Left ventricle myocardium inferior (tissue), 1 donor: ENCODE measurements at places on chromosomes 4 and X.

DNA sequence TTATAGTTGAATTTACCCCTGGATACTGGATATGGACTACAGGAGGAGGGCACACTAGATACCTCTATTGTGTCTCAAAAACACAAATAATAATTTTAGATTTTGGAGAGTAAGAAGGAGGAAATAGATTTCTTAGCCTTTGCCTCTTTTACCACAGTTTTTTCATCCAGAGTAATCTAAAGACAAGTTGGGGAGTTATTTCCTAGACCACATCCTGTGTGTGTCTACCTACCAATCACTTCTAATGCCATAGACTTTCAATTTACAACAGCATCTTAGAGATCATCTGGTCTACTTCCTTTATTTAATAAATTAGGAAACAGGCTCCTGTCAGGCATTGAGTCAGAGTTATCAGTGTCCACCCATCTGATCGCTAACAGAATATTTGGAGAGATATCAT is 191.5 kb downstream of the EDA start:
- no peak for DNase-seq

DNA sequence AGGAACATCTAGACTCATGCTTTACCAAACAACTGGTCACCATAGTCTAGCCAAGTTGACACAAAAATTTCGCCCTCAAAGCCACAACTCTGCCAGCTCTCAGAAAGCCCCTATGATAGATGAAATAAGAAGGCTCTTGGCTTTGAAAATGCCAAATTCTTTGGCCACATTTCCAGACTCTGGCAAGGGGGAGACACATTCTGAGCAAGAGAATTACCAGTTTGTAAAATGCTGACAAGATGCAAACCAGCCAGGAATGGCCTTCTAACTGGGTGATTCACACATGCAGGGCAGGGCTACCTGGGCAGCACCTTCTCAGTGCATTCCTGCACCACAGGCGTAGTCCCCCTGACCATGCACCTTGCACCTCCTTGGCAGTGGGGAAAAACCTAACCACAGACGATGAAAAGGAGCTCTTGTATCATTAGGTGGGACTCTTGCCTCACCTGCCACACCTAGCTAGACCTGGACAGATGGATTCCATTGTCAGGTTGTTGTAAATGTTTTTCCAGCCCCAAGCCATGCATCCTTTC is 77.4 kb upstream of the CPEB2 start:
- DNase-seq, result no peak

GRCh38 chr4:97950836-97951235 is 192.4 kb downstream of the STPG2 start:
- DNase-seq, result no peak

GRCh38 chr4:44740201-44740600 is 13.8 kb upstream of the GNPDA2 start:
- DNase-seq, result no peak

GRCh38 chr4:168830777-168831512 is 179.1 kb downstream of the CBR4 start:
- DNase-seq, result no peak

DNA sequence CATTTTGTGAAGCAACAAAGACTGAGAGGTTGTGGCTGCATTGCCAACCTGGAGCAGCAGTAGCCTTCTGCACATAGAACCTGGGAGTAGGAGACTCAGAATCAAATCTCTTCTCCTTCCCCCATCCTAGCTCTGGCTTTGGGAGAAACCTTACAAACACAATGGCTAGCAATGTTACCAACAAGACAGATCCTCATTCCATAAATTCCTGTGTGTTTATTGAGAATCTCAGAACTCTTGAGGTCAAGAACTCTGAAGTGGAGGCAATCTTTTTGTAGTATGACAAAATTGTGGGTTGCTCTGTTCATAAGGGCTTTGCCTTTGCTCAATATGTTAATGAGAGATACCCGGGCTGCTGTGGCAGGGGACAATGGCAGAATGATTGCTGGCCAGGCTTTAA is 406.7 kb upstream of the SPANXN1 start:
- no peak for DNase-seq

DNA sequence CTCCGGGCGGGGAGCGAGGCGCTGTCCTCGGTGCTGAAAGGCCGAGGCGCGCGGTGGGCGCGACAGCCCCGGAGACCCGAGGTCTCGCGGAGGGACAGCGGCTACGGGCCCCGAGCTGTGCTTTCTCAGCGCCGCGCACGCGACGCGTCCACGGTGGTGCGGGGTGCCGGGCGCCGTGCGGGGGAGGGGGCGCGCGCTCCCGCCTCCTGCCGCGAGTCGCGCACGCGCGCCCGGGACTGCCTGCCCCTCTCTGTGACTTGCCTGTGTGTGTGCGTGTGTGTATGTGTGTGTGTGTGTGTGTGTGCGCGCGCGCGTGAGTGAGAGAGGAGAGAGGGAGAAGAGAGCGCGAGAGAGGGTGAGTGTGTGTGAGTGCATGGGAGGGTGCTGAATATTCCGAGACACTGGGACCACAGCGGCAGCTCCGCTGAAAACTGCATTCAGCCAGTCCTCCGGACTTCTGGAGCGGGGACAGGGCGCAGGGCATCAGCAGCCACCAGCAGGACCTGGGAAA is at the start of gene GRIA2:
TSS of gene GRIA2 (plus strand) at position 358 of the 511 bp plus-strand sequence. CDS start 315 bp downstream, outside the sequence.
- no peak for DNase-seq

GRCh38 chr4:78432896-78433295 is 118.7 kb upstream of the ANXA3 start:
- DNase-seq, result no peak

DNA sequence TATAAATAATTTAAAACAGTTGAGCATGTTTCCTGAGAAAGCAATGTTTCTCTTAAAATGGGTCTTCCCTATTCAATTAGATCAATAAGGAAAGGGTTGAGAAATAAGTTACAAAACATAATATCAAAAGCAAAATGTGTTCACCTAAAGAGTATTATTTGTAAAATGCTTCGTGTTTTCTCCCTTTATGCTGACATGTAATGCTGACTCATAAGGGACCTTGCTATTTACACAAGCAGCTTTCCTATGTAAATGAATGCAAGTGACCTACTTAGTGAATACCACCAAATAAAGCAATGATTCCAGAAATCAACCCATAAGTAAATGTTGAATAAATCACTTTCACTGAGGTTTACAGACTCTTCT is 91.5 kb downstream of the ELOVL6 start:
- no peak for DNase-seq

DNA sequence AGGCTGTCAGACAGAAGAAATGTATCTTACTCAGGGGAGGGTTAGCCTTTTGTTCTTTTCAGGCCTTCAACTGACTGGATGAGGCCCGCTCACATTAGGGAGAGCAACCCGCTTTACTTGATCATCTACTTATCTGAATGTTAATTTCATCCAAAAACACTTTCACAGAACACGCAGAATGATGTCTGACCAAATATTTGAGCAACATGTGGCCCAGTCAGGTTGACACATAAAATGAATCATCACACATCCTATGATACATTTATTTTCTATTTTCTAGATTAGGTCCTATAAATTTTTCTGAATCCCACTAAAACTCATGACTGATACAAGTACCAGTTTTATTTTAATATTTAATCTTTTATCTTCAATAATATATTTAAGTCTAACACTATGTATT is 260.3 kb downstream of the IL15 start:
- no peak for DNase-seq

DNA sequence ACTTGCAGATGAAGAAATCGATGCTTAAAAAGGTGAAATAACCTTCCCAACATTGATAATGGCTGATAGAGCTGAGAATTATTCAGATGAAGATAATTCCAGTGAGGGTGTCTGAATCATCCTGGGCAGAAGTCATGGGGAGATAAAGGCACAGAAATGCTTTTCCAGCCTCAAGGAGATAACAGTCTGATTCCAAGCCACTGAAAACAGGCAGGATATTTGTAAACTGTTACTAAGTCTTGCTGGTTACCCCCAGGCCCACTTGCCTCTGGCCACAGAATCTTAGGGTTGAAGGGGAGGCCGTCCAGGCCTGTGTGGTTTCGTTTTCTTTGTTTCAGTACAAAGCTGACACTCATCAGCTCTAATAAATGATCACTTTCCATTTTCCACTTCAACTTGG is 158.5 kb downstream of the SH3KBP1 start:
- no peak for DNase-seq

DNA sequence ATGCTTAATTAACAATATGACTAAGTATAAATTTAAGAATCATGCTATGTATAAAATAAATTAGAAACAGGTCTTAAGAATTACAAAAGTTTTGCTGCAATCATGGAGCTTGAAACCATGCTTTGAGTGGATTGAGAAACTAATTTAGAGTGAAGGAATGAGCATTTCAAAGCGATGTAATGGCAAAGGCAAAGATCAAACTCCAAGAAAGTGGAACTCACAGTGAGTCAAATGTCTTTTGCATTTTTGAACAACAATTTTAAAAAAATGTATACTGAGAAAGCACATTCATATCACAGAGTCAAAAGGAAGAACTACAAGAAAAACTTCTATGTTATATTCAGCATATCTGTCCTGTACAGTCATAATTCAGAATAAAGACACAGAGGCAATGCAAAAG is 6.6 kb downstream of the GPRIN3 start:
- no peak for DNase-seq

GRCh38 chr4:7343950-7344349 is 90.8 kb downstream of the PSAPL1 start:
- peak; percentile 3 for DNase-seq

DNA sequence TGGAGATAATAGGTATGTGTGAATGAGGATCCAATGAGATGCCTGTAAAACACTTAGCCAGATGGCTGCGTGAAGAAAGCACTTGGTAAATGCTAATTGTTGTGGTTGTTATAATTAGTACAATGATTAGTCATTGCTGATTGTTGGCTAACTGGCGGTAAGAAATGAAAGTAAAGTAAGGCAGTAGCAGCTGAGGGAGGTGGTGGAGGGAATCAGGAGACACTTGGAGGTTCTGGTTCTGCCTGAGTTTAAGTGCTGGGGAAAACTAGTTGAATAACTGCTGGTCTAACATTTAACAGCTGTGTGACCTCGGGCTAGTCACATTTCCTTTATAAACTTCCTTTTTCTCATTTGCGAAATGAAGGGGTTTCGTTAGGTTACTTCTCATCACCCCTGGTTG is 30.9 kb downstream of the CD38 start:
- DNase-seq, result no peak

GRCh38 chrX:55593756-55594257 is 29.4 kb upstream of the FOXR2 start:
- no peak for DNase-seq

GRCh38 chr4:77177199-77177598 is 20.2 kb downstream of the CCNG2 start:
- no peak for DNase-seq

GRCh38 chr4:85826060-85826678 is 351.2 kb downstream of the ARHGAP24 start:
- DNase-seq, result no peak

- no peak for DNase-seq
Observed at GRCh38 chr4:159367781-159368080, 264.9 kb downstream of the RAPGEF2 start.

GRCh38 chr4:6692379-6692778 is 1.3 kb upstream of the S100P start:
- DNase-seq, result no peak

DNA sequence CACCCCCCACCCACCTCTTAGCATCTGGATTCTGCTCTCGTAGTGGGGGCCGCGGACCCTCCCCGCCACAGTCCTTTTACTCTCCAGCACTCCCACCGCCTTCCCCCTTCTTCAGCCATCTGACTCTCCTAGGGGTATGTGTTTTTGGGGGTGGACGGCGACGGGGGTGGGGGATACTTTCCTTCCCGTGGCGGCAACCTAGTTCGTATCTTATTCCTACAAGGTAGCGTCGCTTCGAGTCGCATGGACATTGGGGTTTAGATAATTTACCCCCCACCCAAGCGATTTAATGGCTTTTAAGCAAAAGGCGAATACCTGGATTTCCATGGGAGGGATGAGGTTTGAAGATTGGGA is 1.3 kb upstream of the BCORL1 start:
- DNase-seq, result no peak

DNA sequence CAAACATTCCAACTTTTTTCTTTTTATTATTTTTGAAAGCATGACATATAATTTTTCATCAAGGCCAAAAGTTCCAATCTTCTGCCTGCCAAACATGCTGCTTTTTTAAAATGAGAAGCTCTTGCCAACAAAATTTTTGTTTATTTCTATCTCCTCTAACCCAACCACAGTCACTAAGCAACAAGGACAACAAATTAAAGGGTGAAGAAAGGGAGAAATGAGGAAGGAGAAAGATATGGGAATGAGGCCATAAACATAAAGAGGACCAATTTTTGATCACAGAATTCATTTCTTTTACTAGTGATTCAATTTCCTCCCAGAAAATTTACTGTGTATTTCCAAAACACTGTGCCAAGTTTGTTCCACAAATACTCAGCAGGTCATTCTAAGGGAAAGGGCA is 537.0 kb upstream of the DIAPH2 start:
- no peak for DNase-seq

- no peak for DNase-seq
Observed at GRCh38 chr4:162849937-162850336, 316.8 kb downstream of the NAF1 start.

DNA sequence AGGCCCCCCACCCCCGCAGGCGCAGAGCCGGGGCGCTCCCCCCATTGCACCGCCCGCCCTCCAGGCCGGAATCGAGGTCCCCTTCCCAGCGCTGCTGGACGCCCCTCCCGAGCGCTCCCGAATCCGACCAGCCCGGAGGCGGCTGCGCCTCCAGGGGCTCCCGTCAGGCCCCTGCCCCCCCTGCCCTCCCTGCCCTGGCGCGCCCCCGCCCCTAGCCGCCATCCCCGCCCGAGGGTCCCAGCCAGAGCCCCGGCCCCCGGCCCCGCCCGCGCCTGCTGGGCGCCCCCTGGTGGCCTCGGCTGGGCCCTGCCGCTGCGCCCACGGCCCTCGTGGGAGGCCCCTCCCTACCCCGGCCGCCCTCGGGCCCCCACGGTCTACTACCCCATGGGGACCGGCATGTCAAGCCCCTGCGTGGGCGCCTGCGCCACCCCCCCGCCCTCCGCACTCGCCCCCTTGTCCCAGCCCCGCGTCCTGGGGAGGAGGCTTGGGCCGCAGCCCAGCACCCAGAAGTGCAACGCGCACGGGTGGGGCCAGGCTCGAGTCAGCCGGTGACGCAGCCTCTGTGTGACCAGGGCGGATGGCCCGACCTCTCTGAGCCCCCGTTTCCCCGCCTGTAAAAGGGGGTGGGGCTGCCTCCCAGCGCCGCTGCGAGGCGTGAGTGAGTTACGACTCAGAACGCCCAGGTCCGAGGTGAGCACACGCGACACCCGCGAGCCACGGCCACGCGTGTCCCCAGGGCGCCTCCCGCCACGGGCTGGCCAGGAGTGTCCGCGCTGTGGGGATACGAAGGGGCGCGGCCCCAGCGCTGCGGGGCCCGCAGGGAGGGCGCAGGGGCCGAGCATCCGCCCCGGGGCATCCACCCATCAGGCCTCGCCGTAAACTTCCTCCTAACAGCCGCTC is 104.9 kb downstream of the FAM53A start:
- peak; percentile 85 for DNase-seq

DNA sequence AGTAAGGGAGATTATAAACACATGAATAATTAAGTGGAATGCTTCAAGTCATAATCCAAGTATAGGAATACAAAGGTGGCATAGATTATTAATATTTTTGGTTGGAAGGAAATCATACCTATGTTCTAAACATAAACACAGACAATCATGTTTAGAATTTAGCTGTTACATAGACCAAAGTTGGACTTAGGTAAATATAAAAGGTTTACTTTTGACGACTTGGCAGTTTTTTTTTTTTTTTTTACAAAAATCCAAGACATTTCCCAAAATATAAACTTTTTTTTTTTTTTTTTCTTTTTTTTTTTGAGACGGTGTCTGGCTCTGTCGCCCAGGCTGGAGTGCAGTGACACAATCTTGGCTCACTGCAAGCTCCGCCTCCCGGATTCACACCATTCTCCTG is 3.5 kb upstream of the N4BP2 start:
- DNase-seq, result no peak
